ENCODE measurements at places on chromosomes 7 and 10.

DNA sequence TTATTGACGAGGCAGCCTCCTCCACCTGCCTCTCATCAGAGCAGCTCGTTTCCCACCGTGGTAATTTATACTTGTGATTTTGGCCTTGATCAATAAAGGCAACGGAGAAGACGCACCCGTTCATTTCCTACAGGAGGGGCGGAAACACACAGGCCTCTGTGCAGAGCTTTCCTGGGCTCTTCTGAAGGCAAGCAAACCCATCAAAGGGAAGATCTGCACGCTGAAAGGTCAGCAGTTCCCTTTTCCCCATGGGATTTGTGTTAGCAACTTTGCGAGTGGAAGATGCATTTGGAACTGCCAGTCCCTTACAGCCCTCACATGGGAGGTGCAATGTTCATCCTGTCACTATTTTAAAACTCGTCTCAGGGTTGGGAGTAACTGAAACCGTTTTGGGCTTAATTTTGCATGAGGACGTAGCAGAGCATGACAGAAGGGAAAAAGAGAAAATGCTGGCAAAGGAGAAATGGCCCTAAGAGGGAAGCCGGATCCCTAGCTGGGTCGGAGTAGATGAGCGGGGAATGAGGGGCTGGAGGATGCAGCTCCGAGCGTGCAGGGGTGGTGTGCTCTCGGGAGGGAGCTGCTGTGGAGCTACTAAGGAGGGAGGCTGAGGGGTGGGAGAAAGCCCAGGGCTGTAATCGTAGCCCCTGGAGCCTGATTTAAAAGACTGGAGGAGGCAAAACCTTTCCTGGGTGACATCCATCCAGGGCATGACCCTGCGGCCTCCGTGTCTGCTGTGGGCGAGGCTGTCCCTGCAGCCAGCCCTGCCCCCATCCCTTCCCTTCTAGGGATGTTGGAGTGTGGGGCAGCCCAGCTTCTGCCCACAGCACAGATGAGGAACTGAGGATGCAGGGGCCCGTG is 111.1 kb upstream of the FAM20C start:
- DNase-seq = no peak

DNA sequence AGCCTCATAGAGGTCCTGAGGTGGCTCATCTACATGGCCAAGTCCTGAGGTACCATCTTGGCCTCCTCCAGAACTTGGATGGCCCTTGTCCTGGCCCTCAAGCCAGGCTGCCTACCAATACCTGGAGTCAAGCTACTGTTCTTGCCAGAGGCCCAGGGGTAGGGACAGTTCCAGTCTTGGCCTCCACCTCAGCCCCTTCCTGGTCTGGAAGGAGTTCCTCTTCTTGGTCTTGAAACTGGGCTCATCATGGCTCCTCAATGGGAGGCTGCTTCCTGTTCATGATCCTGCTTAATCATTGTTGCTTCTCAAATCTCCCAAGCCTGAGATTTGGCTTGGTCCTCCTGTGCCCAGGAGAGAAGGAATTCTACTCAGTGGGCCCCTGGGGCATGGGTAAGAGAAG is 3.9 kb downstream of the HPS6 start:
- DNase-seq = no peak

DNA sequence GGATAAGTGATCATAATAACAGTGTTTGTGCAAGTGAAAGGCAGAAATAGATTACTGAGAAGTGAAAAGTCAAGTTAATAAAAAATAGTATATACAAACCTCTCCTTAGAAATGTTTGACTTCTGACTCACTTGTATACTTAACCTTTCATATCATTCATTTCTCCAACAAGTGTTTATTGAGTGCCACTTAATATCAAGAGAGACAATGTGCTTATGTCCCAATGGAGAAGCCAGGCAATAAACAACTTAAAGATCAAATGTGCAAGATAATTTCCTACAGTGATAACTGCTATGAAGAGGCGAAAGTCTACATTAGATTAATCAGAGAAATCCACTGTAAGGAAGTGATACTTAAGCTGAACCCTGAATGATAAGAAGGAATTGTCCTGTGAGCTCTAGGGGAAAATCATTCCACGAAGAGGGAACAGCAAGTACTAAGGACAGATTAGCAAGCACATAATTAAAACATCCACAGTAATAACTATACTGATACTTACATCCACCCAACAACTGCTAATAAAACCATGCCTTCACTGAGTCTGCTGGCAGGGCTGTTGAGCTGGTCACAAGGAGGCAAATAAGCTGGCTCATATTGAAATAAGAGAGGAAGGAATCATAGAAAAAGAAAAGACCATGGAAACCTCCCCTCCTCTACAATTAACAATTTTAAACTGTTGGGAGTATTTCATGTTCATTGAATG is 203.5 kb downstream of the CTNNA3 start:
- no peak for DNase-seq

- no peak for DNase-seq
These were observed 118.7 kb downstream of the PARD3 start for GRCh38 chr10:34696423-34696822.

DNA sequence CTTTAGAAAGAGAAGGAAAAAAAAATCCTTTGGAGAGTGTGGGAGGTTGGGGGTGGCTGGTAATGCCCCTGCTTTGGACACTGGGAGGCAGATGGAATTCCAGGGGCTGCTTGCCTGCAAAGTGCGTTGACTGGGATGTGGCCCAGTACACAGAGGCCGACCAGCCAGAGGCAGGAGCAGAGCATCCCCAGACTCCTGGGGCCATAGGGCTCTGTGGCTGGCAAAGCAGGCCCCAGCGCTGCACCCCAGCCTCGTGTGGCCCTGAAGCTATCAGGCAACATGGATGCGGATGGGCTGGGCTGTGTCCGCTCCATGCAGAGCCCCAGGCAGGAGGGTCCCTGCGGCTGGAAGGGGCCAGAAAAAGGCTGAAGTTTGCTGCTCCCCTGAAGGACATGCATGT is 361.6 kb upstream of the FZD8 start:
- DNase-seq = no peak

GRCh38 chr10:69612760-69613159 is 17.3 kb upstream of the FAM241B start:
- no peak for DNase-seq

DNA sequence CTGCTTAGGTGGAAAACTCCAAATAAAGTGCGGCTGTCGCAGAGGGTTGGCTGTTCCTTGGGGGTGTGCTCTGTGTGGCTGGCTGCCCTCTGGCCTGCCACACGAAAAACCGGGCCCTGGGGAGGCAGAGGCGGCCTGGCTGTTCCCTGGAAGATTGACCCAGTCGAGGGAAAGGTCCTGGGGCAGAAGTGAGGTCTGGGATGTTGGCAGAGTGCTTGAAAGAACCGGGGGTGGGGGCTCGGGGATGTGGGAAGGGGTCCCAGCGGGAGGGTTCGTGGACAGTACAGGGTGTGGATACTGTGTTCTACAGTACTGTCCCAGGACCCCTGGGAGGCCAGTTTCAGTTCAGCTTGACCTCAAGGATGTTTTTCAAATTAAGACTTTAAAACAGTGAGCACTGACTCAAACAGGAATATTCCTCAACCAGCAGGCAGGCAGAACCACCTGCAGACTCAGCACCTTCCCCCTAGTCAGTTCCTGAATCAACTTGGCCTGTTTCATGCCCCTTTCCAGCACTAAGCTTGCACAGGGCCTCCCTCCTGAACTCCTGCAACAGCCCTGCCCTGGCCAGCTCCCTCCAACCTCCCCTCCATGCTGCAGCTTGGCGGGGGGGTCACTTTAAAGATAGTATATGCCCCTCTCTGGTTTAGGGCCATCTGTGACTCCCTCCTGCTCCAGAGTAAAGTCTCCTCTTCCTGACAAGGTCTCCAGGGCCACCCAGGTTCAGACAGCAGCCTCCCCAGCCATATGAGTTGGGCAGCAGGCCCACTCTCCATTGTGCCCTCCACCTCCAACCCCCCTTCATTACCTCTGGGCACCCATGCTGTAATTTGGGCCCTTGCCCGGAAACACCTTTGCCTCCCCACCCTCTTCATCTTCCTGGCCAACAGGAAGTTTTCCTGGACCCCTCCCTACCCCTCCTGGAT is 3.2 kb upstream of the ATP6V1F start:
- DNase-seq = no peak

DNA sequence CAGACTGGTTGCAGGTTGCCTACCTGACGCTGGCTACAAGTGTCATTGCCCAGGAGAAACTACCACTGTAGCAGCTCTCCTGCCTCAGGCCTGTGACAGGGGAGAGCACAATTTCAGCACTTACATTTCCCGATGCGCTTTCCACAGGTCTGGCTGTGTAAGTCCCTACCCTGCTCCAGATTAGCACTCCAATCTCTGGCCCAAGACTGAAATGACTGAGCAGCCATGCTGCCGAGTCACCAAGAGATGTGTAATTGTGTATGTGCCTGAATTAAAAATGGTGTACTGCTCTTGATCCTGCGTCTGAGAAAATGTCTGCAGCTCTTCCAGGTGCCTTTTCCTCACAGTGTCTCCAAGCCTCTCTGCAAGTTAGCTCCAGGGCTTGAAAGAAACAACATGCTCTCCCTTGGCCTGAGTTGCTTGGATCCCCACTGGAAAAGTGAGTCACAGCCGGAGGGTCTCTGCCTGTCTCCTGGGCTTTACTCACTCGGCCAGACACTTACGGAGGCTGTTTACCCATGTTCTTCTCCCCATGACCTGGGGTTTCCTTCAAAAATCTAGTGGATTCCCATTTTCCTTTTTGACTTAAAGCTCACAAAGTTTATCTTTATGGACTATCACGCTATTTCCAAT is 1001.7 kb upstream of the KCND2 start:
- no peak for DNase-seq

DNA sequence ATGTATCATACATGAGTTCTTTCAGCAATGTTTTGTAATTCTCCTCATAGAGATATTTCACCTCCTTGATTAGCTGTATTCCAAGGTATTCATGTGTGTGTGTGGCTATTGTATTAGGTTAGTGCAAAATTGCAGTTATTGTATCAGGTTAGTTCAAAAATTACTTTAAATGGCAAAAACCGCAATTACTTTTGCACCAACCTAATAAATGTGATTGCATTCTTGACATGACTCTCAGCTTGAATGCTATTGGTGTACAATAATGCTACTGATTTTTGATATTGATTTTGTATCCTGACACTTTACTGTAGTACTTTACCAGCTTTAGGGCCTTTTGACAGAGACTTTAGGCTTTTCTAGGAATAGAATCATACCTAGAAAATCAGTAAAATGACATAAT is 297.4 kb downstream of the ZWINT start:
- DNase-seq = no peak

DNA sequence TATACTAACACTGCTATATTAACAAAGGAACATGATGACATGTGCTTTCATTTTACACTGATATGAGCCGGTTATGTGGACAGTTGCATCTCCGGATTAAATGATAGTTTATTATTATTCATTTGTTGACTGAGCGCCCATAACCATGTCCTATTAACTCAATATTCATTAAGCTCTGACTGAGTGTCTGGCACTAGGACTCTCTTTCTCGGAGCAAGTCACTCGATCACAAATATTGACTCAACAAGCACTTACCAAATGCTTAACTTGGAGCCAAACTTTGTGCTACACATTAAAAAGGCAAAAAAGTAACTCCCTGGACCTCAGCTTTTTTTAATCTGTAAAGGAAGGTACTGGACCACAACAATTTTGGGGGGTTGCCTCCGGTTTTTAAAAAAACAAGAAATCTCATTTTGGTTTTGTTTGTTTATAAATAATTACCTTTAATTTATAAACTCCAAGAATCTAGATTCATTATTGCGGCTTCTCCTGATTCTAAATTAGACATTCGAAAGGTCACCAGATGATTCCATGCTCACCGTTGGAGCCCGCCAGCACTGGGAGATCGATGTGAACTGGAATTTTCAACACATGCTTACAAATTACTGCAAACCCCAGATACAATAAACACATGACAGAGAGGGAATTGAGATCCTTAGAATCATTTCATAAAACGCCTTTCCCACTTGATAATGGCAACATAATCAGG is 8.9 kb upstream of the LYZL1 start:
- DNase-seq = no peak

GRCh38 chr10:95233377-95234034 is 39.5 kb downstream of the ACSM6 start:
- DNase-seq = no peak

- DNase-seq = no peak
These were observed 124.2 kb downstream of the ARHGAP22 start for GRCh38 chr10:48480397-48481374.

- no peak for DNase-seq
These were observed 944.3 kb downstream of the LRMDA start for GRCh38 chr10:76375761-76376160.

DNA sequence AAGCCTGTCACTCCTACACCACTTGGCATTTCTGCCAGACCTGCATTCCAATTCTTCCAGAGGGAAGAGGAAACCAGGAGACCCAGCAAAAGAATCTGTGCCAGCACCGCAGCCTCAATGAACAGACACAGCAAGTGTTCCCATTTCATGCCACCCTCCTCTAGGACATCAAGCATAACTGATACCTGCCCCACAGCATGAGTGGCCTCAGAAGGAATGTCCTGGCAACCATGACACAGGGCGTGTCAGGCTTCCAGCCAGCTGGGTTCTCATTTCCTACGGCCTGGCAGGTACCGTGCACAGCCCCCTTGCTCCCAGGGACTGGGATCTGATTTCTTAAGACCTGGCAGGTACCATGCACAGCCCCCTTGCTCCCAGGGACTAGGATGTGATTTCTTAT is 7.8 kb downstream of the MAD1L1 start:
- no peak for DNase-seq

- no peak for DNase-seq
These were observed 282.5 kb downstream of the GALNT17 start for GRCh38 chr7:71414490-71414889.

GRCh38 chr10:72098301-72098835 is 10.0 kb upstream of the SPOCK2 start:
- no peak for DNase-seq

DNA sequence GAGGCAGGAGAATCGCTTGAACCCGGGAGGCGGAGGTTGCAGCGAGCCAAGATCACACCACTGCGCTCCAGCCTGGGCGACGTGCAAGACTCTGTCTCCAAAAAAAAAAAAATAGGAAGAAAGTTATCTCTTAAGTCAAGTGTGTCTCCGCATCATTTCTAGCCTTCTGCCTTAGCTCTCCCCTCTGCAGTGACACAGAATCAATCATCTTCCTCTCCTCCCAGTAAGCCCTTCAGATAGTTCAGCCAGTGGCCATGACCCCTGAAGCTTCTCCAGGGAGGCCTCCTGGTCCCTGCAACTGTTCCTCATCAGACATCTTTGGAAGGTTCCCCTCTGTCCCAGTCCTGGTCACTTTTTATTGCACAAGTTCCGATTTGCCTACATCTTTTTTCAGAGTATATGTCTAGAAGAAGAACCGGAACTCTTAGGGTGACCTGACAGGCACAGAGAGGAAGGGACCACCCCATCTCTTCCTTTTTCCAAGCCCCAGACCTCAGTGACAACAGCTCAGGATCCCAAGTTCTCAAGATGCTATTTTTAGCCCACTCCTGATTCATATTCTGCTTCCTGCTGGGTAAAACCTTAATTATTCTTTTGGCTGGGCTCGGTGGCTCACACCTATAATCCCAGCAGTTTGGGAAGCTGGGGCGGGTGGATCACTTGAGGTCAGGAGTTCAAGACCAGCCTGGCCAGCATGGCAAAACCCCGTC is 6.6 kb upstream of the RHBDD2 start:
- DNase-seq = no peak

- no peak for DNase-seq
These were observed 85.9 kb downstream of the FRMD4A start for GRCh38 chr10:14244801-14245211.

All from stimulated activated CD4-positive, alpha-beta T cell treated with anti-CD3 and anti-CD28 coated beads, TNF-alpha, amount 100 ng/mL, for 48 hours (primary cell).